Peyer's patch (tissue), 4 donors: ENCODE measurements at places on chromosomes 1 and 21. TPM values are rescaled to one million over a fixed set of nuclear protein-coding genes. Genes with fewer than 3 reads are reported as not detected.

Gene LCE3E
- total RNA-seq: not detected

Gene NR1I3
- not detected for total RNA-seq

Gene MAD2L2
- 10.0 TPM for total RNA-seq

Gene SEMA6C
- total RNA-seq: 20.0 TPM

Gene MIXL1
- not detected for total RNA-seq

Gene SVBP
- total RNA-seq: 16.8 TPM

Gene IGSF9
- total RNA-seq: 32.7 TPM

Gene SPRR4
- not detected for total RNA-seq

Gene OR2AJ1
- not detected for total RNA-seq

Gene CD1B
- not detected for total RNA-seq

Gene NPHS2
- total RNA-seq: not detected

Gene REN
- not detected for total RNA-seq

Gene OR2T2
- total RNA-seq: not detected

Gene AMY1C
- total RNA-seq: not detected

Gene GBP4
- total RNA-seq: 5.0 TPM

Gene CSMD2
- 0.83 TPM for total RNA-seq

Gene RAP1GAP
- total RNA-seq: 65.3 TPM

Gene DMAP1
- 119 TPM for total RNA-seq

Gene TEX38
- total RNA-seq: not detected

Gene CYP4A22
- 0.47 TPM for total RNA-seq

Gene ANGPTL3
- total RNA-seq: not detected

Gene IL24
- not detected for total RNA-seq

Gene EFNA1
- 166 TPM for total RNA-seq

Gene LCE1F
- total RNA-seq: not detected

Gene KIRREL1
- total RNA-seq: 29.7 TPM

Gene LCE1A
- not detected for total RNA-seq

Gene TDRD10
- 3.5 TPM for total RNA-seq
